ENCODE measurements at places on chromosomes 7 and 10. TPM values are rescaled to one million over a fixed set of nuclear protein-coding genes. Genes with fewer than 3 reads are reported as not detected.

DNA sequence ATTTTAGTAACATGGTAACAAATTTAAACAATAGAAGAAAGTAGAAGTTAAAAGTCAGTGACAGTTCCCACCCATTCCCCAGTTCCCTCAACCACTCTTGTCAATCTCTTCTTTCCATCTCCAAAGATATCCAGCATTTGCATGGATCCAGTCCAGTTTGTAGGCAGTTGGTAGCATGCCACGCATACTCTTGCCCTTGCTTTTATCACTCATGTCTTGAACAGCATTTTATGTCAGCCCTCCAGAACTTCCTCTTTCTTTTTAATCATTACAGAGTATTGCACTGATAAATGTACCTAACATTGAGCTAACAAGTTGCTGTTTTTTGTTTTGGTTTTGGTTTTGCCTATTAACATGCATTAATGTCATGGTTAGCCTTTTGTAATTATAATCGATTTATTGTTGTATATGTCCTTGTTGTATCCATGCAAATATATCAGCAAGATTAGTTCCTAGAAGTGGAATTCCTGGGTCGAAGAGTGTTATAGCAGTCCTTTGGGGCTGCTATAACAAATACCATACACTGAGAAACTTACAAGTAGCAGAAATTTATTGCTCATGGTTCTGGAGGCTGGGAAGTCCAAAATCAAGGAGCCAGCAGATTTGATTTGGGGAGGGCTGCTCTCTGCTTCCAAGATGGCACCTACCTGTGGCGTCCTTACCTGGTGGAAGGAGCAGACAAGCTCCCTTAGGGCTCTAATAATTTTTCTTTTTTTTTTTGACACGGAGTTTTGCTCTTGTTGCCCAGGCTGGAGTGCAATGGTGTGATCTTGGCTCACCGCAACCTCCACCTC, 25.7 kb downstream of the CHST3 start:
- DNase-seq: no peak

GRCh38 chr10:74855439-74855838, 29.0 kb downstream of the KAT6B start:
- no peak for DNase-seq

GRCh38 chr7:26850193-26850651, 14.2 kb downstream of the SKAP2 start:
- DNase-seq: no peak

- no peak for DNase-seq
These were observed 1.0 kb downstream of the ACSL5 start for GRCh38 chr10:112374724-112375541.

GRCh38 chr7:95736635-95737034, 35.7 kb upstream of the DYNC1I1 start:
- DNase-seq: no peak

DNA sequence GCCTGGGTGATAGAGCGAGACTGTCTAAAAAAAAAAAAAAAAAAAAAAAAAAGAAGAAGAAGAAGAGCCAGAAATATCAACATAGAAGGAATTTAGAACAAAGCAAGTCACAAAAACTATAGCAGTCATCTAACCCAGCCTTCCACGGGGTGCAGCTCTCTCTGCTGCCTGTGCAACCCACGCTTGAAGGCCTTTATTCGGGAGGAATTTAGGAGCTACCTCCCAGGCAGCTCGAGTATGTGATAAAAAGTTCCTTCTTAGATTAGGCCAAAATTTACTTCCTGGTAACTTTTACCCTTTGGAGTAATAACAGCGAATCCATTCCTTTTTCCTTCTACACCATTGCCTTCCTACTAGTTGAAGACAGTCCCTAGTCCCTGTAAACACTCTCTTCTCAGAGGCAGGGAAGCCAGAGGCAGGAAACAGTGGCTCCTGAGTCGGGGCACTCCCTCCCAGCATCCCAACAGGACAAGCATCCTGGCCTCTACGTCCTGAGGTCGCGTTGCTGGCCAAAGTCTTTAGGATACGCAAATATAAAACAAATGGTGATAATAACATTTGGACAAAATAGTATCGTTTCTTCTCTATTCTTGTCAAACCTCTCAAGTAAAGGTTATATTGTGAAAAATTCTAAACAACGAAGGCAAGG, 109.3 kb upstream of the KMT2C start:
- DNase-seq: no peak

GRCh38 chr10:33073641-33074415, 115.8 kb upstream of the ITGB1 start:
- no peak for DNase-seq

DNA sequence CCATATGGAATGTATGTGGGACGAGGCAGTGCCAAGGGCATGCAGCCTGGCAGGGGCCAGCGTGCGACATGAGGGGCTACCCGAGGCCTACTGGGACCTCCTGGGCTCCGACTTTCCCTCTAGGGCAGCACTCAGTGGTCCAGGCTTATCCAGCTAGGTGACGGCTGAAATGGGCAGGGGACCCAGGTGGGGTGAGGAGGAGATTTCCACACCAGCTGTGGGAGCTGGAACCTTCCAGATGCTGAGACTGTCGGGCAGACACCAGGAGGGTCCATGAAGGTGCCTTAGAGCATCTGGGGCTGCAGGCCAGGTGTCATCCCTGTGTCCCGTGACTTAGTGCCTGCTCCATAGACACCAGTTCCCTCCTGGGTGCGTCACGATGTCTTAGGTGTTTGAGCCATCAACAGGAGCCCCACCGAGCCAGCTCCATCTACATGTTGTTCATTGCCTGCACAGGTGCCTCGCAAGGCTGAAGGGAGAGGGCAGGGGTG, 13.4 kb downstream of the ZNF316 start:
- no peak for DNase-seq

DNA sequence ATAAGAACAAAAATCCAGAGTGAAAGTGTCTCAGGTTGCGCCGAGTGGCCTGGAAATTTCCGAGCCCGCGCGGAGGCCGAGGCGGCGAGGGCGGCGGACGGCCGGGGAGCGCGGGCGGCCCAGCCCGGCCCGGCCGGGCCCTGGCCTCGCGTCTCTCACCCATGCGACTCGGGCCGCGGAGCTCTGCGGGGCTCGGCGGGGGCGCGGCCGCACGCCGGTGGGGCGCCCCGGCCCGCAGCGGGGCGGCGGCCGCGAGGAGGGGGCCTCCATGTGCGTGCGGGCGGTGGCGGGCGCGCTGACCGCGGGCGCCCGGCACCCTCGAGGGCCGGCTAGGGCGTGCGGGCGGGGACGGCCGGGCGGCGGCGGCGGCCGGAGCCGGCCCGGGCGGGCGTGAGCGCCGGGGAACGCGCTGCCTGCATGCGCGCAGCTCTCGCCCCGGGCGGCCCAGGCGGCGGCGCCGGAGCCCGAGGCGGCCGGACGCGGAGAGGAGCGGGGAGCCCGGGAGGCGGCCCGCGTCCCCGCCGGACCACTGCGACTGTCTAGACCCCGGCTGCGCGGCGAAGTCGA, 302 bp upstream of the EN2 start:
- no peak for DNase-seq

GRCh38 chr7:17706734-17707133, 233.6 kb downstream of the SNX13 start:
- DNase-seq: no peak

The SLC26A3 gene
- total RNA-seq: not detected

The MAD1L1 gene
- total RNA-seq: 52.4 TPM

The ALOX5 gene
- not detected for total RNA-seq

The IL15RA gene
- total RNA-seq: 3.6 TPM

The PTF1A gene
- total RNA-seq: not detected

The SFMBT2 gene
- total RNA-seq: 1.4 TPM

The CFAP46 gene
- total RNA-seq: 1.8 TPM
